ENCODE measurements at places on chromosomes 2 and 18.

DNA sequence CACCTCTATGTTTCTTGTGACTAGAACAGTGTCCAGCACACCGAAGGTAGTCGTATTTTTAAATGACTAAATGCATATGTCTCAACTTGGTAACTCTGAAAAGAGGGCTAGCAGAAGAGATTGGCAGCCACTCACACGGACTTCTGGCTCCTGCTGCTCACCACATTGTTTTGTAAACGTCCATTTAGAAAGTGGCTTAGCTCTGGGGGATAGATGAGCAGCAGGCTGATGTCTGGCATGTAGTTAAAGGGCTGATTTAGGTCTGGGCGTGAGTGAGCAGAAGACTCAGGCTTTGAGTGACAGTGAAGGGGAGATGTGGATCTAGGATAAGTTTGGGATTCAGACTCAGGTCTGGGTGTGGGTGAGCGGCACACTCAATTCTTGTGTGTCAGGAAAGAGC is 372.9 kb upstream of the HS6ST1 start:
- no peak for DNase-seq

DNA sequence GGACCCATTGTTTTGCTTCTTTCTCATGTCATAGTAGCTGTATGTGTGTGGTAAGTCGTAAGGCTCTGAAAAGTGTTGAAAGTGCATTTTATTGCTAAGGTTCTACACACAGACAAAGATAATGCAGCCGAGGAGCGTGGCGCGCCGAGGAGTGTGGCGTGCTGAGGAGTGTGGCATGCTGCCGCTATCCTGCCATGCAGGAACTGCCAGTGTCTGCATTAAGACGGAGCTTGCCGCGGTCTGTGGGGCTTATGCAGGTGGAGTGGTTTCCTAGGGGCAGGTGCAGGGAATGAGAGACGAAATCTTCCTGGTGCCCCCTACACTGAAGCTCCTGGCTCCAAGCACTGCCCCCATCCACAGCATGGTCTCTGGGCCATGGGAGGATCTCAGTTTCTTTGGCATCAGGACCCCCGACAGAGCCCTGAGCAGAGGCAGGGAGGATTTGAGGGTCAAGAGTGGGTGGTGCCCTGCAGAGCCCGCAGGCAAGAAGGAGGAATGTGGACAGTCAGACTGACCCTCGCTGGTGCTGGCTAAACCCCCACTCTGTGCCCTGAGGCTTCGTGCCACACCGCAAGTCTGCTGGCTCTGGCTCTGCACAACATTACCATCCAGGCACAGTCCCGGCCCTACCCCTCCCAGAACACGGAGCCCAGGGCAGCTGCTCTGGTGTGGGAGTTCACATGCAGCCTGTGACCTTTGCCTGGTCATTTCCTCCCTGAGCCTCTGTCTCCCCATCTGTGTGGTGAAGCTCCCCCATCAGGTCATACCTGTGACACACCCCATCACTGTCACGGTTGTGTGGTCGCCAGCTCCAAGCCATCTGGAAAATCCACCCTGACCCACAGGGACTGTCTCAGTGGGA is 3.2 kb downstream of the SNED1 start:
- DNase-seq, result no peak

DNA sequence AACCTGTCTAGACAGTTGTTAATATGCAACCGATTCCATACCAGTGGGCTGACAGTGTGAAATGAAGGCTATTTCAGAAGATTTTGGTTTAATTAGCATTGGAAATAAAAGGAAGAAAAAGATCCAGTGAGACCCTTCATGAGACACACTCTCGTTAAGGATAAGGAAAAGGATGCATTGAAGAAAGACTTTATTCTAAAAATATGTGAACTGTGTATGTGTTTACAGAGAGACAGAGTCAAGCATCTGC is 2.1 kb downstream of the KLF7 start:
- DNase-seq, result no peak

GRCh38 chr2:100884145-100884621 is 64.2 kb downstream of the NPAS2 start:
- DNase-seq, result no peak

GRCh38 chr2:221431477-221431876 is 140.6 kb downstream of the EPHA4 start:
- DNase-seq, result no peak

DNA sequence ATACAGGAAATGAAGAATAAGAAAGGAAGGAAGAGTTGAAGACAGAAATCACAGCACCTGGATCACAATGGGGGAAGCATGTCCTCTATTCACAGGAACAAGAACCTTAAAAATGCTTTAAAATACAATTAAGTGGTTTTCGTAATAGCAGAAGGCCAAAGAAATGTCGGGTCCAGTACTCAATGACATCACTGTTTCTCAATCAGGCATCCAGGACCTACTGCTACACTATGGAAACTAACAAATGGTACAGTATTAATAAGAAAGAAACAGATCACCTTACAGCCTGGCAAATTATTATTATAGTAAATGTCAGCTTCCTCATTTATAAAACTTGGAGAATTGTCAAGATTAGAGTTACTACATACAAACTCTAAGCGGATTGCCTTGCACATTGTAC is 15.8 kb downstream of the HNRNPLL start:
- no peak for DNase-seq

- peak; percentile 95 for DNase-seq
These were observed 69.3 kb upstream of the MCFD2 start for GRCh38 chr2:46984642-46985476.

DNA sequence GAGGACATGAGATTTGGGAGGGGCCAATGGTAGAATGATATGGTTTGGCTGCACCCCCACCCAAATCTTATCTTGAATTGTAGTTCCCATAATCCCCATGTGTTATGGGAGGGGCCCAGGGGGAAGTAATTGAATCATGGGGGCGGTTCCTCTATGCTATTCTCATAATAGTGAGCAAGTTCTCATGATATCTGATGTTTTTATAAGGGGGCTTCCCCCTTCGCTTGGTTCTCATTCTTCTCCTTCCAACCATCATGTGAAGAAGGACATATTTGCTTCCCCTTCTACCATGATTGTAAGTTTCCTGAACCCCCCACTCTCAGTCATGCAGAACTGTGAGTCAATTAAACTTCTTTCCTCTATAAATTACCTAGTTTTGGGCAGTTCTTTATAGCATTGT is 37.0 kb upstream of the ERMN start:
- no peak for DNase-seq

GRCh38 chr2:20914771-20915170 is 91.9 kb upstream of the LDAH start:
- DNase-seq, result no peak

DNA sequence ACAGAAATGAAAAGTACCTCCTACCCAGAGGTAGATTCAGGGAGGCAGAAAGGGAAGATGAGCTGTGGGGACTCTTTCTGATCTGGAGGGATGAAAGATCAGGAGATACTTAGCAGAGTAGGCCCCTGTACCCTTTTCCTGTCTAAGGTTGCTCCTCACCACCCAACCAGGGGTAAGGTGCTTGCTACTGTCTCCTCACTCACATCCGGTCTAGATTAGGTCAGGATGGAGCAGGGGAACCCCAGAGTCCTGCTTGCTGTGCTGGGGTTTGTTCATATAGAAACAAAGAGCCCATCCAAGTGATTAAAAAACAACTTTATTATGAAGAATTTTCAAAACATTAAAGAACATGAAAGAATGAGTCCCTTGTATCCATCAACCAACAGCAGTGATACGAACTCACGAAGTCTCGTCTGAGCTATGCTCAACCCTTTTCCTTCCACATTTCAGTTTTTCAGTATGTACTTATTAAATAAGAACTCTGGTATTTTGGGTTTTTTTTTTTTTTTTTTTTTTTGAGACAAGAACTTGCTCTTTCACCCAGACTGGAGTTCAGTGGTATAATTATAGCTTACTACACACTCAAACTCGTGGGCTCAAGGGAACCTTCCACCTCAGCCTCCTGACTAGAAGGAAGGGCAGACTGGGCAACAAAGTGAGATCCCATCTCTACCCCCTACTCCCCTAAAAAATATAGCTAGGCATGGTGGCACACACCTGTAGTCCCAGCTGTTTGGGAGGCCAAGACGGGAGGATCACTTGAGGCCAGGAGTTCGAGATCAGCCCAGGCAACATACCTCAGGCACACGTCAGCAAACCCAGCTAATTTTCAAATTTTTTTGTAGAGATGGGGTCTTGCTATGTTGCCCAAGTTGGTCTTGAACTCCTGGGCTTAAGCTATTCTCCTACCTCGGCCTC is 28.5 kb upstream of the MCFD2 start:
- no peak for DNase-seq

DNA sequence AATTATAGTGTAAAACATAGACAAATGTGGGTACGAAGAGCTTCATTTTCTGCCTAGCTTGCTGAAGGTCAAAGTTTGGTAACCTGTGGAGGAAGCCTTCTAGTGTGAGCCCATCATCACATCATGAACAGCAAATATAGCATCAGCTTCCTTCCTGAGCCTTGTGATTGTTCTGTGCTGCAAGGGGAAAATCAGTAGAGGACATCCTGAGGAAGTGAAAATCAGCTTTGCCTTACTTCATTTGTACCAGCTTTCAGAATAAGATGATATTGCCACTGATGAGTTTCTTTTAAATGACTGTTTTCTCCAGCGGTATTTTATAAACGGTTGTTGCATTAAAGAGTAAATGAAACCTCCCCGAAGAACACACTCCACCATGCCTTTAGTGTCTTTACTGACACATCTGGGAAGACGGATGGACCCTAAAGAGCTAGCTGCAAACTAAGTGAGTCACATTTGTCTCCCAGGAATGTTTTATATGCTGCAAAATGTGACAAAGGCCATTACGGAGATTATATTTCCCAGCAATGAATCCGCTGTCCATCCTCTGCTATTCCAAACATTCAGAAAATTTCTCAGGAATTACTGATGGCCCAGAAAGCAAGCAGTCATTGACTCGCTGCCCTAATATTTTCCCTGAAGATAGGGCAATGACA is 1272.8 kb downstream of the SUCLG1 start:
- DNase-seq, result no peak

DNA sequence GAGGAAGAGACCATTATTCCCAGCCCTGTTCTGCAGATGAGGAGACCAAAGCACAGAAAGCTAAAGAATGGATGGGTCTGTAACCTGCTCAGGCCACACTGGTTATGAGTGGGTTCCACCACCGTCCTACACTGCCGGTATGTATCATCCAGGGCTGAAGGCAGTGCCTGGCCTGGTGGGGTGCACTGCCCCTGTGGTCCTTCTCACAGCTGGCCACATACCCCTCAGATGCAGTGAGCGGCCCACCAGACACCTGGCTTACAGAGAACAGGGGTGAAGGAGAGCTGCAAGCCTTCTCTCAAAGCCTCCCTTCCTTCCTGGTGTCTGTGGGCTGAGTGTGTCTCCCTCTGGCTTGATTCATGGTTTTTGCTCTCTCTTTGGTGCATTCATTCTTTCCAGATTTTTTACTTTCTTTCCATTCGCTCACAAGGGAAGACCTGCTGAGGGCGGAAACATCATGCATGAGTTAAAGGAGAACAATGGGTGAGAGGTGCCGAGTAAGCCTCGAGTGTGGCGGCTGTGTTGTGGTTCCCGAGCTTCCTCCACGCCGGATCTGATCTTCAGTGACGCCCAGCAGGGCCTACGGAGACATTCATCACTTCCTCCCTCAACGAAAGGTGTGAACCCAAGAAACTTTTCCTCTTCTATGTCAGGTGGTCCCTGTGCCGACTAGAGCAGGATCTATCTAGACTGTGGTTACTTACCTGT is 62.1 kb upstream of the REL start:
- no peak for DNase-seq

DNA sequence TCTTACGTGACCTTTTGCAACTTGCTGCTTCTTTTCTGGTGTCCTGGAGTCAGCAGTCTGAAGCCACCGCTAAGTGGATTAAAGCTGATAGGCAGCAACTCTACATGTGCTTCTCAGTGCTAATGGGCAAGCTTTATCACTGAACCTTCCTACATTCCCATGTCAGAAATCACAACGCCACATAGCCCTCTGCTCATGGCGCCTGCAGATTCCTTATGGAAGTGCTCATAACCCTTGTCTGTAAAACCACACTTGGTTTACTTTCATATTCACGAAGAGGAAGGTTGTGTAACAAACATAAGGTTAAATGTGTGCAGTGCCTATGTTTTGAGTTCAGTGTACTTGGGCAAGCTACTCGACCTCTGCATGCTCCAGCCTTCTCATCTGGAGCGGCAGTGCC is 319.8 kb downstream of the FBXO15 start:
- DNase-seq, result no peak

DNA sequence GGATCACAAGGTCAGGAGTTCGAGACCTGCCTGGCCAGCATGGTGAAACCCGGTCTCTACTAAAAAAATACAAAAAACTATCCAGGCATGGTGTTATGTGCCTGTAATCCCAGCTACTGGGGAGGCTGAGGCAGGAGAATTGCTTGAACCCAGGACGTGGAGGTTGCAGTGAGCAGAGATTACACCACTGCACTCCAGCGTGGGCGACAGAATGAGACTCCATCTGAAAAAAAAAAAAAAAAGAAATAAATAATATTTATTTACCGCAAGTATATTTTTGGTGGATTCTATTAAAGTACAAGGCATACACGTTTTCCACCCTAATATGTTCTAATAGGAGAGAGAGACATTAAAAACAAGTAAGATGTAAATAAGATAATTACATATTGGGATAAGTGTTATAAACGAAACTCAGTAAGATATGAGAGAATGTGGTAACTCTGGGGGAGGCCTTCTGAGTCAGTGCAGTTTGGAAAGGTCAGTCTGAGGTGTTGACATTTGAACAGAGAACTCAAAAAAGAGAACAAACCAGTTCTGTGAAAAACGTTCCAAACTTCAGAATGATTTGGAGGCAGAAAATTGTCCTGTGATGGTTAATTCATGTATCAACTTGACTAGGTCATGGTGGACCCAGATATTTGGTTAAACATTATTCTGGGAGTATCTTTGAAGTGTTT is 8.8 kb upstream of the POLI start:
- DNase-seq, result peak; percentile 73

GRCh38 chr18:62183578-62184195 is 3.2 kb downstream of the PIGN start:
- peak; percentile 81 for DNase-seq

GRCh38 chr2:194545978-194546377 is 1111.0 kb upstream of the SLC39A10 start:
- peak; percentile 22 for DNase-seq

DNA sequence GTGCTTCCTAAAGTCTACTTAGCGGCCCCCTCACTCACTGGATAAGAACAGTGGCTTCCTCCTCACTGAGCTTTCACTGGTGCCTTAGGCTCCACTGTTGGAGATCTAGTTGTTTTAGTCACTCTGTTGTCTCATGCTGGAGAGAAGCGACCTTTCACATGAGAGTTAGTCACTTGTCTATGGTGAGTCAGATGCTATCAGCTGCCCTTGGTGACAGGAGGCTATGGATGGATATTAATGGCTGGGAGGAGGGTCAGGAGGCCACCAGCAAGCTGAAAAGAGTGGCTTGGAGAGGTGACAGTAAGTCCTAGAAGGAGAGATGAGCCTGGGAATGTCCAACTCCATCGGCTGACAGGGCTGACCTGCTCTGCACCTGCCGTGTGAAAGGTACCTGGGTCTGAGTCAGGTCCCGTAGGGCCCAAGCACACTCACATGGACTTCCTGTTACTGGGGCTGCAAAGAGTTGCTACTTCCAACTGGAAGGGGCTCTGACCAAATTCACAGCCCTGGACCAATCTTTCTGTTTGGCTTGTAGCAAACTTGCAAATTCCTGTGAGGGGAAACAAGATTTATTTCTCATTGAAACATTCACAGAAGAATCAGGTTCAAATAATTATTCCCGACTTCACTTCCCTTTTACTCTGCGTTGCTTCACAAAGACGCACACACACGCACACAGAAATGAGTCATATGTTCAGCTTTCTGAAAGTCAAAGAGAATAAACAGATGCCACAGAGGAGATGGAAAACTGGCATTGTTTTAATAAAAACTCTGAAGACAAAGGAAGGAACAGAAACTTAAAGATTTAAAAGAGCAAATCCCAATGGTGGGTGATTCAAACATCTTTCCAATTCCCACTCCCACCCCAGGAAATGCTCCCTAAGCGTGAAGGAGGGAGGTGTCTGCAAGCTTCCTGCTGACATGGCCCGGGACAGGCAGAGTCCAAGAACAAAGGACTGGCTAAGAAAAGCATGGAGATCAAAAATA is 203.5 kb upstream of the TWIST2 start:
- DNase-seq, result peak; percentile 93
